T1000 (cell line): ENCODE measurements at places on chromosomes 1 and 21.

- DNase-seq = no peak
Observed at GRCh38 chr1:117892512-117892911, 36.9 kb downstream of the GDAP2 start.

DNA sequence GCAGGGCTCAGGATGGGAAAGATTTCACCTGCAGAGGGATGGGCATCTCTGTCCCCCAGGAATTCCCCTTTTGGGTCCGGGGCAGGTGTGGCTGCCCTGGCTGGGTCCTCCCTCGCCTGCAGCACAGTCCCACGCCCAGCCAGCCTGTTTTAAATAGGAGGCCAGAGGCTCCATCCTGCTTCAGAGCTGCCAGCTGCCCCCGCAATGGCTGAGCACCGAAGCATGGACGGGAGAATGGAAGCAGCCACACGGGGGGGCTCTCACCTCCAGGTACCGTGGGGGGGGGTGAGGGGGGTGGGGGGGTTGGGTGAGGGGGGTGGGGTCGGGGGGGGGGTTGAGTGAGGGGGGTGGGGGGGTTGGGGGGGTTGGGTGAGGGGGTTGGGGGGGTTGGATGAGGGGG is 3.6 kb downstream of the SCNN1D start:
- no peak for DNase-seq

GRCh38 chr1:8571200-8571984 is 246.0 kb downstream of the RERE start:
- DNase-seq = no peak

DNA sequence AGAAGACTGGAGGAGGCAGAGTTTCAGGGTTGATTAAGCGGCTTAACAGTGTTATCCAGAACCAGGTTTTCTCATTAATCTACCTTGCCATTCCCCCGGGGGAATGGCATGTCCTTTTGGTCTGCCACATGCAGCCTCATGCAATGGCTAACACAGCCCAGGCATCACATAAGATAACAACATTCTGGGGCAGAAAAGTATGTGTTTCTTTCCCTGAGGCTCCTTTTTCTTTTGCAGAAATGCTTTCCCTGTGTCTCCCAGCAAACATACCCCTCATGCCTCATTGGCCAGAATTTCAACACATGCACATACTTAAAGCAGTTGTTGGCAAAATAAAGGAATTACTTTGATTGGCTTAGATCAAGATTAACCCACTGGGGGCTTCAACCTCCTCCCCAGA is 98.6 kb downstream of the OMA1 start:
- DNase-seq = no peak

GRCh38 chr1:178530037-178530402 is 17.1 kb downstream of the TEX35 start:
- DNase-seq = peak; percentile 73

GRCh38 chr21:36044056-36044455 is 16.3 kb downstream of the SETD4 start:
- DNase-seq = peak; percentile 69

DNA sequence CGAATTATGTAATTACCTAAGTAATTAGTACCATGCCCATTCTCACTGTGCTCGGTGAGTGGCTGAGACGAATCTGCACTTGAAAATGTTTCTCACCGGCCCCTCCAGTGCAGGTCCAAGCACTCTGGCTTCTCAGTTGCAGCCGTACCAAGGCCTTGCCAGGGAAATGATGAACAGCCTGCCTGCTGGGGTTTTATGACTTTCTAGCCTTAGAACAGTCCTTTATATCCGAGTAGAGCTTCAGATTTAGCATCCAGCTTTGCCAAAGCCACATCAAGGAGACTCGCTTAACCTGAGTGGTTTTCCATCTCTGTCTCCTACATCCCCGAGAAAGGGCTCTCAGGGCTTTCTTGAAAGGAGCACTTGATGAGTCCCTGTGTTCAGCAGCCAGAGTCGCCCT is 83.4 kb downstream of the GREM2 start:
- DNase-seq = no peak
